Large intestine (tissue), 12 donors: ENCODE measurements at places on chromosomes 2 and 18.

GRCh38 chr2:98378901-98379300 is 32.6 kb downstream of the CNGA3 start:
- no peaks in the 10 kb centered on the region for H3K36me3 ChIP-seq
- H3K27me3 ChIP-seq, result peaks cover 7% of the 10 kb centered on the region
- H3K4me3 ChIP-seq, result no peak overlapping the region
- DNase-seq, result no peak
- H3K27ac ChIP-seq, result no peak overlapping the region
- no peaks in the 10 kb centered on the region for H3K4me1 ChIP-seq

GRCh38 chr18:45106331-45106774 is 425.7 kb downstream of the SETBP1 start:
- H3K36me3 ChIP-seq, result no peaks in the 10 kb centered on the region
- H3K27ac ChIP-seq, result no peak overlapping the region
- H3K4me1 ChIP-seq, result peaks cover 9% of the 10 kb centered on the region
- H3K27me3 ChIP-seq, result no peaks in the 10 kb centered on the region
- no peak for DNase-seq

DNA sequence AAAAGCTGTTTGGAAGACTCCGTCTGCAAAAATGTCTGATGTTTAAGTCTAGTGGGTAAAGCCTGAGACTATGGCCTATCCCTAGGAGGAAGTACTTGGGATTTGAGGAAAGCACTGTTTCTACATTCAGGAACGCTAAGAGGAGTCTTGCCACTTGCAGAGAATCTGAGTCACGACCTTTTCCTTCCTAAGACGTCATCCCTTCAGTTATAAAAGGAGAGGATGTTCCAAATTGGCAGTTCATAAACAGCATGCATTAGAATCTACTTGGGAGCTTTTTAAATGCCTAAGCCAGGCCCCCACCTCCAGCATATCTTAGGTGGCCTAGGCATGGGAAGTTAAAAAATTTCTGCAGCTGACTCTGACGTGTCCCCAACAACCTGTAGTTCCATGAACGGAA is 125.9 kb downstream of the TTC32 start:
- H3K4me3 ChIP-seq, result no peak overlapping the region
- no peaks in the 10 kb centered on the region for H3K4me1 ChIP-seq
- no peak for DNase-seq
- no peaks in the 10 kb centered on the region for H3K36me3 ChIP-seq
- H3K27me3 ChIP-seq, result no peaks in the 10 kb centered on the region

DNA sequence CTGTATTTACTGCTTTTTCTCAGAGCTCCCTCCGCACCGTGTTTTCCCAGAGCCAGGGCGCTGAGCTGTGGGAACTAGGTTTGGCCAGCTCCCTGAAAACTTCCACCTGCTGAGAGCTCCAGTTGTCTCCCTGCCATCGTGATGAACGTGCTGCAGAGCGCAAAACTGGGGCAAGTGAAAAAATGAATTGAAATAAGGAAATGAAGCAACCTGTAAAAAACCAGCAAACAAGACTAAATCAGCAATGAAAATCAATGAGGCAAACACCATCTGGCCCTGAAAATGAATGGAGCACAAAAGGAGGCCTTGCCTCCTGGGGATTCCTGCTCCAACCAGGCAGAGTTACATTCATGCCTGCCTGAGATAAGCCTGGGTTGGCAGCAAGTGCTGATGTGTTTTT is 129.9 kb downstream of the MARCHF4 start:
- DNase-seq, result no peak
- H3K27me3 ChIP-seq, result no peaks in the 10 kb centered on the region
- no peaks in the 10 kb centered on the region for H3K36me3 ChIP-seq
- no peaks in the 10 kb centered on the region for H3K4me1 ChIP-seq
- H3K27ac ChIP-seq, result no peak overlapping the region

DNA sequence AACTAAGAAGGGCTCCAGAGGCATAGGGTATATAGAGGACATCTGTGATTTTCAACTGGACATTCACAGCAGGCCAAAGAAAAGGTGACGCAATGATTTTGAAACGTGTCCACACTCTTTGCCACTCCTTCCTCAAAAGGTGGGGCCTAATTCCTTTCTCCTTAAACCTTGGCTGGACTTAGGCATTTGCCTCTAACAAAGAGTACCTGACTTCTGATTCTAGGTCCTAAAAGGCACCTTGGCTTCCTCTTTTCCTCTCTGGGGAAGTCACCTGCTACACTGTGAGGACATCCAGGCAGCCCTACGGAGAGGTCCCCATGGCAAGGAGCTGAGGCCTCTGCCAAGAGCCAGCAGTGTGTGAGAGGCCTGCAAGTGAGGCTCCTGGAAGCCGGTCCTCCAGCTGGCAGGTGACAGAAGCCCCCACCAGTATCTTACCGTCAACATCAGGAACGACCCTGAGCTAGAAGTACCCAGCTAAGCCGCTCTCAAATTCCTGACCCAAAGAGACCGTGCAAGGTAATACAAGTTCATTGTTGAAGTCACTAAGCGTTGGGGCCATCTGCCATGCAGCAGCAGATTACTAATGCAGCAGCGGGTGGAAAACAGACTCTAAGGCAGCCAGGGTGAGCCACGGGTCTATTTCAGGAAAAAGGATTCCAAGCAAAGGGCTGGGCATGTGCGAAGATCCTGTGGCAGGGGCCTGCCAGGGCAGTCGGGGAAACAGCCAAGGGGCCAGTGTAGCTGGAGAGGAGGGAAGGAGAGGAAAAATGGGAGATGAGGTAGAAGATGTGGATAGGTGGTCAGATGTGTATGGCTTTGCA is 7.4 kb upstream of the HES6 start:
- peaks cover 19% of the 10 kb centered on the region for H3K4me1 ChIP-seq
- no peaks in the 10 kb centered on the region for H3K27me3 ChIP-seq
- no peak overlapping the region for H3K27ac ChIP-seq
- DNase-seq, result no peak
- H3K4me3 ChIP-seq, result no peak overlapping the region
- peaks cover 71% of the 10 kb centered on the region for H3K36me3 ChIP-seq

- H3K27me3 ChIP-seq, result no peaks in the 10 kb centered on the region
- DNase-seq, result no peak
- no peaks in the 10 kb centered on the region for H3K36me3 ChIP-seq
- H3K4me1 ChIP-seq, result no peaks in the 10 kb centered on the region
- no peak overlapping the region for H3K4me3 ChIP-seq
- no peak overlapping the region for H3K27ac ChIP-seq
Measured at GRCh38 chr2:224596289-224596688, 11.1 kb upstream of the CUL3 start.

DNA sequence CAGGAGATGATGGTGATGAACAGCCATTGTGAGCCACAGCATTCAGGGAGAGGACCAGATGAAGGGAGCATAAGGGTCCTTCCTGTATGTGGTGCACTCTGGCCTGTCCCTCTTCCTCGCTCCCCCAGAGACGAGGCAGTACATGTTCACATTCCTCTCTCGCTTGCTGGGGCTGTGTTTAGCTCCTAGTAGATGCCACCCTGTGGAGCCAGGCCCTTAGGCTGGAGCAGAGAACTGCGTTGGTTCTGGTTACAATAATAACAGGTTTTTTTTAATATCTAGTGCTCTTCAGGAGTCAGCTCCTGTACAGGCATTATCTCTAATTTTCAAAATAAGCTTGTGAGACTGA is 171.1 kb upstream of the MYT1L start:
- no peak for DNase-seq
- no peak overlapping the region for H3K27ac ChIP-seq
- H3K36me3 ChIP-seq, result no peaks in the 10 kb centered on the region
- H3K27me3 ChIP-seq, result no peaks in the 10 kb centered on the region
- H3K4me1 ChIP-seq, result no peaks in the 10 kb centered on the region

- peaks cover 18% of the 10 kb centered on the region for H3K27me3 ChIP-seq
- no peak for DNase-seq
- no peak overlapping the region for H3K27ac ChIP-seq
- H3K36me3 ChIP-seq, result peaks cover 3% of the 10 kb centered on the region
- no peaks in the 10 kb centered on the region for H3K4me1 ChIP-seq
Measured at GRCh38 chr2:144490857-144491256, 29.1 kb downstream of the ZEB2 start.

DNA sequence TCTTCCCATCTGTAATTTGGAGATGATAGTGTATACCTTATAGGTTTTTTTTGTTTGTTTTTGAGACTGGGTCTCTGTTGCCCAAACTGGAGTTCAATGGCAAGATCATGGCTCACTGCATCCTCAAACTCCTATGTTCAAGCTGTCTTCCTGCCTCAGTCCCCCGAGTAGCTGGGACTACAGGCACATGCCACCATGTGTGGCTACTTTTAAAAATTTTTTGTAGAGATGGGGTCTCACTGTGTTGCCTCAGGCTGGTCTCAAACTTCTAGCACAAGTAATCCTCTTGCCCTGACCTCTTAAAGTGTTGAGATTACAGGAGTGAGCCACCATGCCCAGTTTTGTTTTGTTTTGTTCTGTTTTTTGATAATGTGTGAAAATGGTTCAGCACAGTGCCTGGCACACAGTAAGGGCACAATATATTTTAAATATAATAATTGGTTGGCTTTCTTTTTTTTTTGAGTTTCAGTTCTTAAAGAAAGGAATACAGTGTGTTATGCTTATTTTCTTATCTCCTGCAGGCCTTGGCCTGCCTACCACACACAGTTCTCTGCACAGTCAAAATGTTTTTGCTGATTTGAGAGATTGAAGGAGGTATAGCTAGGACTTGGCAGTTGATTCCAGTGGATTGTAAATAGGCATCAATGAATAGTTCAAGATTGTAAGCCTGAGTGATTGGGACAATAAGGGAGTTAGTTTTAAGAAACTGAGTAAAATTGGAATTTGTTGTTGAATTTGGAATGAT is 6.1 kb downstream of the ACTR3 start:
- peaks cover 7% of the 10 kb centered on the region for H3K4me1 ChIP-seq
- H3K27me3 ChIP-seq, result no peaks in the 10 kb centered on the region
- DNase-seq, result no peak
